ENCODE measurements at places on chromosomes 1 and 21. TPM values are rescaled to one million over a fixed set of nuclear protein-coding genes. Genes with fewer than 3 reads are reported as not detected.

Gene DTL
- polyA plus RNA-seq, result 3.1 TPM

Gene SRGAP2C
- 7.2 TPM for polyA plus RNA-seq

Gene FCGR2B
- polyA plus RNA-seq, result not detected

Gene SPRR2F
- 26.1 TPM for polyA plus RNA-seq

Gene KRTAP19-3
- not detected for polyA plus RNA-seq

DNA sequence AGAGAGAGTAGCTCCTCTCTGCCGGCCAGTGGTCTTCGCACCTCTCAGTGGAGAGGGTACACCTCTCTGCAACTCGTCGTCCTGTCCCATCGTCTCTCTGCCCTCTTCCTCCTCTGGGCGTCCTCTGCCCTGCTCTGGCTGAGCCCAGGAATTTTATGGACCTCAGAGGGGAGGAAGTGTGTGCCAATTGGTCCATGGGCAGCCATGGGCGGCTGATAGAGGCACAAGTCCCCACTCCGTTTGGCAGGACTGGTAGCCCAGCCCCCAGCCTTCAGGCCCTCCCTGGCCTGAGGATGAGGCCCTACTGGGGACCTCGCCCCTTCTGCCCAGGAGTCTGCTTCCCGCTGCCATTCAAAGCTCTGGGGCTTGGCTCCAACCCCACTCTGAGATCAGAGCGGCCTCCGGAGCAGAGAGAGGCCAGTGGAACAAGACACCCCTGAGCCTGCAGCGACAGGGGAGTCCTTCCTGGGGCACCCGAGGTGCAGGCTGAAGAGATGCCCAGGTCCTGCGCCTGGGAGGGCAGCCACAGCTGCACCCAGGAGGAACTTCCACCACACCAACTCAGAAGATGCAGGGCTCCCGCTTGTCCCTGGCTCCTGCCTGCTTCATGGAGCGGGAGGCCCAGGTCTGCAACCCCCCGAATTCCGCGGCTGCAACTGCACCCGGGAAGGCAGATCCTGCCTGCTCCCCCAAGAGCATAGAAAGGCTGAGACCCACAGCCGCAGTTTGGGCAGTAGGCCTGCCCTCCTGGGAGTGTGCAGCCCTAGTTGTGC lies 659.9 kb downstream of the KCNT2 start:
- DNase-seq, result no peak

- peak; percentile 28 for DNase-seq
Measured at GRCh38 chr1:55547405-55547804, 332.2 kb upstream of the USP24 start.

DNA sequence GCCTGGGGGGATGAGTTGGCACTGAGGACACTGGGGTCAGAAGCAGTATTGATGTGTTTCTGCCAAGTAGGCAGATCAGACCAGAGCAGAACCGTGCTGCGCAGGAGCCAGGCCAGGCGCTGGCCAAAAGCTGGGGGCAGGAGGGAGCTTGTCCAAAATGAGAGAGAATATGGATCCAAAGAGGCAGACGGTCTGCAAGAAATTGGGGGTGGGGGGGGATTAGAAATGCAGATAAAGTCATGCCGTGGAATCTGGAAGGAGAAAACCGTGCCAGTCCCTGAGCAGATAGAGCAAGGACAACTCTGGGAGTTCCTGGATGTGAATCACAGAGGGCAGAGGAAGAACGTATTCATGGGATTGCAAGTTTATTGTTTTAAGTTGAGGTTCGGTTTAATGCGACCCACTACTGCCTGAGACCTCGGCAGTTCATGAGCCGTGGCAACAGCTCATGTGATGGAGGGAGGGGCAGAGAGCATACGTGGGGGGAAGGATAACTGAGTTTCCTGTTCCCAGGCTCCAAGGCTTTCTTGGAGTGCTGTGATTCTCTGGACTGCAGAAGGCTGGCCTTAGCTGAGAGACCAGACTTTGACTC lies 224.0 kb downstream of the FGGY start:
- peak; percentile 25 for DNase-seq

- no peak for DNase-seq
Measured at GRCh38 chr1:41844255-41844654, 74.5 kb downstream of the HIVEP3 start.

GRCh38 chr1:222894331-222894730 lies 79.5 kb downstream of the DISP1 start:
- DNase-seq, result no peak

DNA sequence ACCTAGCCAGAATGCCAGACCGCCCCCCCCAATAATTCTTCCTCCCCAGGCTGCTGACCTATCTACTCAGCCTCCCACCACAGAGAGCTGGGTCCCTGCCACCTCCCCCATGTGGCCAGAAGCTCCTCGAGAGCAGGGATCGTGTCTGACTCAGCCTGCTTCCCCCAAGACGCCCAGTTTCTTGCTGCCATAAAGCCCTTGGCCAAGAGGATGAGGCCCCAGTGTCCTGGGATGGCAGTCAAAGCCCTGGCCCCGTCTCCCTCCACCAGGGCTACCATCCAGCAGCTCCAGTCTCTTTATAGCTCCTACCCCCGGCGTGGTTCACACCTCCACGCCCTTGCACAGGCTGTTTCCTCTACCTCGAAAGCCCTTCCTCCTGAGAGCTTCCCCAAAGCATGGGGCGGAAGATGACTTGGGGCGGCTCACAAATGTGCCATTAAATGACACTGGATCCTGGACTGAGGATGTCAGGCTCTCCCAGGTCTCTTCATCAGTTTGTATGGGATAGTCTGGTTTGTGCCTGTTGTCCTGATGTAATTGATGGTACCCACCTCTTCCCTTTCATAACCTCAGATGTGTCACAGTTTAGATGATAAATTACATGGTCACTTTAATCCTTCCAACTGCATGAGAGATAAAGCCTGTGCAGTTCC lies 13.2 kb downstream of the ADGRB2 start:
- no peak for DNase-seq

DNA sequence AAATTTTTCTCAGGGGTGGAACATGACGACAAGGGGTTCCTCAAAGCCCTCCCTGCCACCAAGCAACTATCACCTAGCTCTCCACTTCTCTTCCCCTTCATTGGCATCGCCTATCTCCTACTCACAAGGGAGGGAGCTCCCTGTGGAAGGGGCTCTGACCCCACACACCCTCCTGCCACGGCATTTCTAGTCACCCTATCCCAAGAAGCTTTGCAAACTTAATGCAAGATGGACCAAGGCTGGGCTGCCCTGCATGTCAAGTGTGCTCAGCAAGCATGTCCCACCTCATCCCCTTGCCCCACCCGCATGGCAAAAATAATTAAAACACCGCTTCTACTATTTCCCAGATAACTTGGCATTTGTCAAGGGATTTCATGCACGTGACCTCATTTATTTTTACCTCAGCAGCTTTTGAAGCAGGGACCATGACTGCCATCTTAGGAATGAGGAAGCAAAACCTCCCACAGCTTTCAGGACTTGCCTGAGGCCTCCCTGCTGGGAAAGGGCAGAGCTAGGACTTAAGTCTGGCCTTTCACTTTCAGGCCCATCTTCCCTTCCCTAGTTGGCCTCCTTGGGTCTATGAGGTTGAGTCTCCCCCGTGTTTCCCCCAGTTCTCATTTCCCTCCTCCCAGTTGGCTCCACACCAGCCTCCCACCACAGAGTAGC lies 161.3 kb downstream of the TSEN15 start:
- peak; percentile 71 for DNase-seq

DNA sequence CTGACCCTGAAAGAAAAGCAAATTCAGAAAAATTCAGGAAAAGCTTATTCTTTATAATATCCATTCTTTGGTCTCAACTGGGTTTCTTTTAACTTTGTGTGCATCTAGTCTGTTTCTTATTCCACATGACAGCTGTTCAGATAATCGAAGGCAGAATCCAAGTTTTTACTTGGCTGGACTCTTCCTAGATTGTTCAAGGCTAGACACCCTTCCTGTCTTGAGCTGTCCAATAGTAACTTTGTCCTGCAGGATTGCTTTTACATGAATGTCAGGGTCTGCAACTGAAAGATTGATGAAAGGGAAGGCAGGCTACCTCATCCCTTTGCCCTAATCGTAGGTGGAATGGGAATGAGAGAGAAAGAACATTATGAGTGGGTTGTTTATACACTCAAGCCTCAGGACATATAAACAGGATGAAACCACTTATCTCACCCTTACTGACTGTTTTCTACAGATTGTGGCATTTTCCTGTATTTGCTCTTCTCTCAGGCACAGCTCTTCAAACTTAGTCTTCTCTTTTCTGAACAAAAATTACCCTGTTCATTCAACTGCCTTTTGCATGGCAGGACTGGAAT lies 76.9 kb downstream of the LEPR start:
- DNase-seq, result no peak

GRCh38 chr1:36034692-36035091 lies 49.2 kb upstream of the TEKT2 start:
- peak; percentile 6 for DNase-seq

GRCh38 chr1:171220581-171221054 lies 27.7 kb upstream of the FMO1 start:
- DNase-seq, result peak; percentile 30

All from hepatocyte (in vitro differentiated cells).